ENCODE measurements at places on chromosomes 5 and 9. TPM values are rescaled to one million over a fixed set of nuclear protein-coding genes. Genes with fewer than 3 reads are reported as not detected.

SLC45A2 gene
- under 0.01 TPM for total RNA-seq

RAI14 gene
- total RNA-seq = 116 TPM

ACTL7B gene
- total RNA-seq = not detected

CAMSAP1 gene
- 11.6 TPM for total RNA-seq

RMND5B gene
- total RNA-seq = 22.4 TPM

PLEKHG4B gene
- under 0.01 TPM for total RNA-seq

GRCh38 chr5:154262342-154262741, 71.8 kb downstream of the GALNT10 start:
- DNase-seq = no peak

GRCh38 chr9:38108326-38108725, 39.3 kb upstream of the SHB start:
- no peak for DNase-seq

- no peak for DNase-seq
These were observed 114.2 kb downstream of the GOLPH3 start for GRCh38 chr5:32059761-32060530.

DNA sequence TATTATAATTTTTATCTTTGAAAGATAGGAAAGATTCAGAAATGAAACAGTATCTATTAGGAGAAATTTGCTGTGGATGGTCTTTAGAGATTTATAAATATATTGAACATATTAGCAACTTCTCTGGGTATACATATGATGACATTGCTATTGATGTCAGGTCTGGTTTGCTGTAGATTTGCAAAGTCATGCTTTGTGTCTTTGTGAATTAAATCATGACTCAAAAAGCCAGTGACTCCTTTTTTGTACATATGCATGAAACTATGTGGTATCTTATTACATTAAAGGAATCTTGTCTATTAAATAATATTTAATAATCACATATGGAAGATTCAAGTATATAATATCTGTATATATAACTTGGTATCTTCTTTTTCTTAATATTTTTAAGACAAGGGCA, 141.9 kb downstream of the ST8SIA4 start:
- no peak for DNase-seq

- no peak for DNase-seq
These were observed 50.3 kb downstream of the MAP1B start for GRCh38 chr5:72157625-72157962.

DNA sequence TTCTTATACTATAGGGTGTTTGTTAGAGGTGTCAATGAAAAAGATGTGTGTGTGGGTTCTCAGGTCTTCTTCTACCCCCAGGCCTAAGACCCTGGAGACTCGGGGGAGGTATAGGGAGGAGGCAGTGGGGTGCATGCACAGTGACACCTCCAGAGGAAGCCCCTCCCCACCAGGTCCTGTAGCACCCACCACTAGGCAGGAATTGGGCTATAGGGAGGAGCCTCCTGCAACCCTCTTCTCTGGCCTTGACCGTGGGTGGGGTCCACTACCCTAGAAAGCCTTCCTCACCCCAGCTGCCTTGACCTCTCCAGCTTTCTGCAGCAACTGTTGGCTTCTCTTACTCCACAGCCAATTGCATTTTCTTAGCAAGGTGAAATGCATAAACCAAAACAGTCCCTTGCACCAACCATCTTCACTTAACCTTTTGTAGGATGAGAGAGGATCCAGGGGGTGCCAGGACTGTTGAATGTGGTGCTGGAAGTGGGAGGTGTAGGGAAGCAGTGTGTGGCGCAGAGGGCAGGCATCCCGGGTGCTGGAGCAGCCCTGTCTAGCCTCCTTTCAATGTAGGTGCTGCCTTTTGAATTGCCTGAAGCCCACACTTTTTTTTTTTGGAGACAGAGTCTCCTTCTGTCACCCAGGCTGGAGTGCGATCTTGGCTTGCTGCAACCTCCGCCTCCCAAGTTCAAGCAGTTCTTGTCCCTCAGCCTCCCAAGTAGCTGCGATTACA, 128.5 kb downstream of the RGS3 start:
- DNase-seq = no peak

DNA sequence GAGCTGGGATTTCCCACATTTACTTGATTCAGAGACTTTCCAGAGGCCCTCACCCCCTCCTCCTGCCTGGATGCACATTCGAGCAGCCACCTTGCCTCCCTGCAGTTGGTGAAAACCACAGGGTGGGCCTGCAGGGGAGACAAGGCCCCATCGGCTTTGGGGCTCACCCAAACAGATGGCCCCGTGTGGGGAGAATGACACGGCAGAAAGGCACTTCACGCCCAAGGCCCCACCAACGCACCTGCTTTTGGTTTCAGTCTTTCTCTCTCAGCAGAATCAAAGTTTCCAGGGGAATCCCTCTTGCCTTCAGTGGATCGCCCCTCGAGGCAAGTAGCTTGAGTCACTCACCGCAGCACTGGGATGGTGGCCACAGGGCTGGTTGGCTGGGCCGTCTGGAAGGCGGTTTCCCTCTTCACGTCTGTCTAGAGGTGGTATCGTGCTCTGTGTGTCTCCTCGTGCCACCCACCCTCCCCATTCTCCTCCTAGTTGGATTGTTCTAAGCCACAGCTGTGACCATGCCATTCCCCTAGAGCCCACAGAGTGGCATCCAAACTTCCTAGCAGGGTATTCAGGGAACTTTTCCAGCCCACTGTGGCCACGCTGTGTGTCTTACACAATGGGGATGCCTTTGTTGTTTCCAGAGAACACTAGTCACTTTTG, 31.8 kb downstream of the SEC61B start:
- no peak for DNase-seq

DNA sequence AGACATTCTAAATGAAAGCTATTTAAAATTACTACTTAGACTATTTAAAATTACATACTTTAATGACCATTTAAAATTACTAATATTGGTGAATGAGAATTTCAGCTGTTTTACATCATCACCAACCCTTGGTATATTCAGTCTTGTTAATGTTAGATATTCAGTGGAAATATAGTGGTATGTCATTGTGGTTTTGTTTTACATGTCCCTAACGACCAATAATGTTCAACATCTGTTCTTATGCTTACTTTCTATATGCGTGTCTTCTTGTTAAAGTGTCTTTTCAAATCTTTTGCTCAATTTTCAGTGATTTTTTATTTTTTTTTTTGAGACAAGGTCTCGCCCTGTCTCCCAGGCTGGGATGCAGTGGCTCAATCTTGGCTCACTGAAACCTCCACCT, 279.3 kb upstream of the TARS1 start:
- no peak for DNase-seq

DNA sequence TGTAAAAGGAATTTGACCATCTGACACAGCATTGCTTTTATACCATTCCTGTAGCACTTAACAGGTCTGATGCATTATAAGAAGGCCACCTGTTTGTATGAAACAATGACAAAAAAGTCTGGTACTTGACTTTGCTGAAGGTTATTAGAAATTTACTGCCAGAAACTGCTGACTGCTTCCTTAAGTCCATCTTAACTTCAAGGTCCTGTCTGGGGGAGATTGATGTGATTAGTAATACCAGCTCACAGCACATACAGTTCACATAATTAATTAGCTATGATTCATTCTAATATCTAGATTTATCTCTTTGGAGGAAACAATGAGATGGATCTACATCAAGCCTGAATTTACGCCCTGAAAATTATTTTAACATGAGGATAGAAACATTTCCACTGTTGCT, 49.6 kb upstream of the TEK start:
- no peak for DNase-seq

- no peak for DNase-seq
These were observed 25.4 kb downstream of the HRH2 start for GRCh38 chr5:175683231-175683630.
